Caco-2 (cell line): ENCODE measurements at places on chromosomes 7 and 10.

DNA sequence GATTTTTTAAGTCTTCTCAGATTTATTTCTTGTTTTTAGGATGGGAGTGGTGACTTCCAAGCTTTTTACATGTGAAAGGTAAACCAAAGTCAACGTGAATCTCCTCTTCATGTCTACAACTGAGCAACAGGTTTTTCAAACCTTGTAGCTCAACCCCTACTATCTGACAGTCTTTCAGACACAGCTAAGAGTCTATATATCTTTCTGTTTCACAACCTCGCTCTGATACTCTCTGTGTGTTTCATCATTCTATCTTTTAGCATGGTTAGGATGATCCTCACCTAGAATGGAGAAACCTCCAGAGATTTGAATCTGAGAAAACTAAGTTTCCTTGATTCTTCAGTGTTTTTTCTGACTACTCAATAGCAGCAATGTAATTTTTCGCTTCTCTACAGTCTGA, 96.1 kb downstream of the EPDR1 start:
- DNase-seq = no peak
- no peaks in the 10 kb centered on the region for H3K36me3 ChIP-seq
- no peak overlapping the region for H3K27ac ChIP-seq

DNA sequence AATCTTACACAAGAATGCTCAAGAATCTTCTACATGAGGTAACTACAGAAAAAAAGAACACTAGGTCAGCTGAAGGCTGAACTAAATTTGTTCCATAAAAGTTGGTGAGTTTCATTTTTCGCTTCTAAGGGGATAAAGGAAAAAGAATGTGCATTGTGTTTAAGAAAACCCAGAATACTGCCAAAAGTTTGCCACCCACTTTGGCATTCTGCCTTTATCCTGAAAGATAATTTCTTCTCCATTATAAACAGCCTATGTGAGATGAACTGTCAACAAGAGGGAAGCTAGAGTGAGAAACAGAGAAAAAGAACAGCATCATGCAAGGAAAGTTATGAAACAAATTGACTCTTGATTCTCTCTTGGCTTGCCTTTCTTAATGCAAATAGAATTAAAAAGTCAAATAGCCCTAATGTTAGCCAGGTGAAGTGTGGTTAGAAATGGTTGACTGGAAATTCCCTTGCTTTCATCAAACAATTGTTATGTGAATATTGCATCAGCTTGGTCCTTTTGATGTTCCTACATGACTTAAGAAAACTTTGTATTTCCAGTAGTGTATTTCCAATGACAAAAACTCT, 25.8 kb downstream of the STEAP1 start:
- H3K4me3 ChIP-seq = no peak overlapping the region
- no peaks in the 10 kb centered on the region for H3K4me1 ChIP-seq
- no peak for DNase-seq
- no peaks in the 10 kb centered on the region for H3K36me3 ChIP-seq
- H3K27ac ChIP-seq = no peak overlapping the region
- no peaks in the 10 kb centered on the region for H3K27me3 ChIP-seq

DNA sequence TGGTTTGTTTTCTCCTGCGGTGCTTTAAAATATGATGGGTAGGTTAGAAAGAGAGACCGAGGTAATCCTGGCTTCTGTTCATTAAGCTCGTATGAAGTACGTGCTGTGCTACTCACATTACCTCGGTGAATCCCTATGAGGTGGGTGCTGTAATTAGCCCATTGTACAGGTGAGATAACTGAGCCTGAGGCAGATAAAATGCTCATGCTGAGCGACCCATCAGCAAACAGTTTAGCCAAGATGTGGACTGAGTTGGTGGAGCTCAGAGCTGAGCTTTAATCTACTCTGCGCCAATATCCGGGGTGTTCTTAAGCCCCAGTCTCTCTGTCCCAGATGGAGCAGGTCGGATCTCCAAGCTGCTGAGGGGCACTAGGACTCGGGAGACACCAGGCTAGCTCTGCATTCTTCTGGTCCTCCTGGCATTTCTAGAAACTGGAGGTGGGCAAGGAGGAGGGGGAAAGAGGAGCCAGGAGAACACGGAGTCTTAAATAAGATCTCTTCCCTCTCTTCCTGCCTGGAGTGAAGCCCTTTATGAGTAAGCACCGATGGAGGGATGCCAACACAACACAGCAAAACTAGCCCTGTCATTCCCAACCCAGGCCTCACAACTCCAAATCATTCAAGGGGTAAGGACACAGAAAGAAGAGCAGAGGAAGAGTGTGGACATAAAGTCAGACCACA, 458.5 kb downstream of the KCNMA1 start:
- H3K27me3 ChIP-seq = no peaks in the 10 kb centered on the region
- H3K27ac ChIP-seq = peak overlapping the region; percentile 58
- H3K36me3 ChIP-seq = no peaks in the 10 kb centered on the region
- H3K4me3 ChIP-seq = no peak overlapping the region
- no peaks in the 10 kb centered on the region for H3K4me1 ChIP-seq

GRCh38 chr10:126373147-126373546, 15.1 kb downstream of the ADAM12 start:
- H3K27me3 ChIP-seq = no peaks in the 10 kb centered on the region
- no peak for DNase-seq
- no peak overlapping the region for H3K4me3 ChIP-seq
- H3K4me1 ChIP-seq = no peaks in the 10 kb centered on the region
- no peaks in the 10 kb centered on the region for H3K36me3 ChIP-seq

DNA sequence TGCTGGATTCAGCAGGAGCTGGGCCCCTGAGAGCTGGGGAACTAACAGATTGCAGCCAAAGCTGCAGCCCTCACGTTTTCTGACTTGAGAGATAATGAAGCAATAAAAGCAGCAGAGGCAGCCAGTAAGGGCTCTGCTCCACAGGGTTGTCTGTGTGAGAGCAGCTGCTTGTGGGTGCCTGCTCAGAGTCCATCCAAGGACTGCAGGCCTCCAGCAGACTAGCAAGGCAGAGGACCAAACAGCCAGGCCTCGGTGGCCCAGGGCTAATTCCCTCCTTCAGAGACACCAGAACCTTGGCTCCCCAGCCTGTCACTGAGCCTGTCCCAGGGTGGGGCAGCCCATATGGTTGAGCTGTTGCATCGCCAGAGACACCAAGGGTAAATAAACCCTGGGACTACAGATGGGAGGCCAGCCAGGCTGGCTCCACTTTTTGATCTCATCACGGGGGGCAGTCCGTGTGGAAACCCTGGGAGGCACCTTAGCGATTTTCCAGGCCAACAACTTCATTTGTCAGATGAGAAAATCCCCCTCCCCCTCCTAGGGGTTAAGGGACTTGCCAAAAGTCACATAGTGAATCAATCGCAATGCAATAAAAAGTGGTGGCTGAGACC, 229.2 kb downstream of the WDR11 start:
- H3K4me3 ChIP-seq = no peak overlapping the region
- H3K36me3 ChIP-seq = no peaks in the 10 kb centered on the region
- peak overlapping the region; percentile 68 for H3K27ac ChIP-seq
- peak; percentile 80 for DNase-seq
- peaks cover 94% of the 10 kb centered on the region for H3K4me1 ChIP-seq

DNA sequence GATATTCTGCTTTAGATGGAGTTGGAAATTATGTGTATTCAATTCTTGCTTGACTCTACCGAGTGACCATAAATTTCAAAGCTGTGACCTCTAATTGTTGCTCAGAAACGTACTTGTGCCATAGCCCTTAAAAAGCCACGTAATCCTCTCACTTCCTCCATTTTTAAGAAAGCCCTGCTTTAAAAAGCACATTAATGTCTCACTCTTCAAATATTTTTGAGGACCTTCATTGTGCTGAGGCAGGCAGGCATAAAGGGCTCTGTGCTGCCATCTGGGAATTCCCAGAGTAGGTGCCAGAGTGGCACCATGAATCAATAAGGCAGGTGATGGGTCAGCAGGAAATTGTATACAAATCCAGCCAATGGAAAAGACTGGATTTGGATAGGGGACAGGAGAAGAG, 97.7 kb upstream of the FAM204A start:
- DNase-seq = no peak
- H3K4me3 ChIP-seq = no peak overlapping the region
- H3K27me3 ChIP-seq = no peaks in the 10 kb centered on the region; the same call in 1 of the 2 replicates
- H3K27ac ChIP-seq = no peak overlapping the region
- H3K36me3 ChIP-seq = no peaks in the 10 kb centered on the region

GRCh38 chr7:110801502-110801901, 289.4 kb upstream of the LRRN3 start:
- no peak overlapping the region for H3K4me3 ChIP-seq
- no peak for DNase-seq
- H3K4me1 ChIP-seq = no peaks in the 10 kb centered on the region

DNA sequence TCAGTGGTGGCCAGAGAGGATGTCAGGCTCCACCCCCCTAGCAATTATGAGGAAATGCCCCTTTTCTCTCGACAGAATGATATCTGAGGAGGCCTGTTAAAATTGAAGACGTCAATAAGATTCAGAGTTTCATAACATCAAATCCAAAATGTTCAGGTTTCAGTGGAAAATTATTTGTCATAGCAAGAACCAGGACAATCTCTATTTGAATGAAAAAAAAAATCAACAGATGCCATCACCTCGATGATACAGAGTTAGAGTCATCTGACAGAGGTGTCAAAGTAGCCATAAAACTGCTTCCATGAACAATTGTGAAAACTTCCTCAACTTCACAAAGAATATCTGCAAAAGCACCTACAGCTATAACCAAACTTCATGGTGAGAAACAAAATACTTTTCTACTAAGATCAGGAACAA, 7.7 kb downstream of the TMEM273 start:
- no peak overlapping the region for H3K4me3 ChIP-seq
- no peak overlapping the region for H3K27ac ChIP-seq
- no peaks in the 10 kb centered on the region for H3K27me3 ChIP-seq
- H3K4me1 ChIP-seq = peaks cover 2% of the 10 kb centered on the region
- DNase-seq = no peak

- no peak overlapping the region for H3K4me3 ChIP-seq
- no peaks in the 10 kb centered on the region for H3K36me3 ChIP-seq
- no peaks in the 10 kb centered on the region for H3K27me3 ChIP-seq
- no peak overlapping the region for H3K27ac ChIP-seq
Observed at GRCh38 chr10:12787297-12787696, 214.2 kb downstream of the CCDC3 start.

DNA sequence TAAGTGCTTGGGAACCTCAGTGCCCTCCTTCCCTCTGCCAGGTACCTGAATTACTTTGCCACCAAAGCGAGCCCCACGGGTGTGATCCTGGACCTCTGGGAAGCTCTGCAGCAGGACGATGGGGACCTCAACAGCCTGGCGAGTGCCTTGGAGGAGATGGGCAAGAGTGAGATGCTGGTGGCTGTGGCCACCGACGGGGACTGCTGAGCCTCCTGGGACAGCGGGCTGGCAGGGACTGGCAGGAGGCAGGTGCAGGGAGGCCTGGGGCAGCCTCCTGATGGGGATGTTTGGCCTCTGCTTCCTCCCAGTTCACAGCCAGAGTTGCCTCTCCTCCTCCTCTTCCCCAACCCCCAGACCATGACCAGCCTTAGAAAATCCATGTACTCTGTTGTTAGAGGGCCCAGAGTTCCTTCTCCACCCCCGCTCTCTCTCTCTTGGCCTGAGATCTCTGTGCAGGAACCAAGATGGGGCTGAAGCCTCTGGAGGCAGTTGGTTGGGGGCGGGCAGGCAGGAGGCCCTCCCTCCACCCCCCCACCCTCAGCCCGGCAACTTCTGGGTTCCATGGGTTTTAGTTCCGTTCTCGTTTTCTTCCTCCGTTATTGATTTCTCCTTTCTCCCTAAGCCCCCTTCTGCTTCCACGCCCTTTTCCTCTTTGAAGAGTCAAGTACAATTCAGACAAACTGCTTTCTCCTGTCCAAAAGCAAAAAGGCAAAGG, 19.8 kb upstream of the SLC29A3 start:
- no peak overlapping the region for H3K27ac ChIP-seq
- H3K4me1 ChIP-seq = no peaks in the 10 kb centered on the region
- no peak overlapping the region for H3K4me3 ChIP-seq
- no peaks in the 10 kb centered on the region for H3K27me3 ChIP-seq
- no peaks in the 10 kb centered on the region for H3K36me3 ChIP-seq

- no peaks in the 10 kb centered on the region for H3K4me1 ChIP-seq
- no peak overlapping the region for H3K27ac ChIP-seq
- H3K4me3 ChIP-seq = no peak overlapping the region
- no peak for DNase-seq
Observed at GRCh38 chr10:22479419-22479818, 134.1 kb downstream of the SPAG6 start.

DNA sequence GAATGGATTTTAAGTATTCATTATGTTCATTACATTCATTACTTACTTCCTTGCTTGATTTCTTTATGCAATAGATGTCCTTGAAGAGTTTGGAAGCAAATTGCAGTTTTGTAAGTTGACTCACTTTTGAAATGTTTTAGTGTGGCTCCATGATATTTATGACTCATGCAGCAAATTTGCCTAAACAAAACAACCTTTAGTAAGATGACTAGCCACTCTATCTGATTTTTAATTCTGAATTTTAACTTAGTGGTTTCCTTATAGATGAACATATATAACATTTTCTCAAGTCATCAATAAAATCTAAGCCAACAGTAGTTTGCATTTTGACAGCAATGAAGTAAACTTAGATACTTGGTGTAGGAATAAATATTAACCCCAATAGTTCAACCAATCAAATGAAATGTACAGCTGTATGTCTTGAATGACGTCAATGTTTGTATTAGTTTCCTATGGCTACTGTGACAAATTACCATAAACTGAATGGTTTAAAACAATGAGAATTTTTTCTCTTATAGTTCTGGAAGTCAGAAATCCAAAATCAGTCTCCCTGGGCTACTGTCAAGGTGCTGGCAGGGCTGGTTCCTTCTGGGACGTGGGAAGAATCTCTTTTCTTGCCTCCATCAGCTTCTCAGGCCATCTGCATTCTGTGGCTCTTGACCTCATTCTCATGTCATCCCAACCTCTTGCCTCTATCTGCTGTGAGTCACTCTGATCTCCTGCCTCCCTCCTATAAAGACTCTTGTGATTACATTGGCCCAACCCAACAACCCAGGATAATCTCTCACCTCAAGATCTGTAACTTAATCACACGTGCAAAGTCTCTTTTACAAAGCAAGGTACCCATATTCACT, 73.4 kb downstream of the AHR start:
- no peak overlapping the region for H3K4me3 ChIP-seq
- no peaks in the 10 kb centered on the region for H3K27me3 ChIP-seq
- DNase-seq = no peak
- H3K4me1 ChIP-seq = peaks cover 11% of the 10 kb centered on the region
- H3K36me3 ChIP-seq = no peaks in the 10 kb centered on the region

DNA sequence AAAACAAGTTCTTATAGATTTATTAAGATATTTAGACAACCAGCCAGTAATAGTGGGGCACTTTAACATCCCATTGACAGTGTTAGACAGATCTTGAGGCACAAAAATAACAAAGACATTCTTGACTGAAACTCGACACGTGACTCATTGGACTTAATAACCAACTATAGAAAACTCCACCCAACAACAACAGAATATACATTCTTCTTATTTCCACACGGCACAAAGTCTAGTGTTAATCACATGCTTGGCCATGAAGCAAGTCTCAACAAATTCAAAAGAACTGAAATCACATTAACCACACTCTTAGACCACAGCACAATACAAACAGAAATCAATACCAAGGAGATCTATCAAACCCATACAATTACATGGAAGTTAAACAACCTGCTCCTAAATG, 138.1 kb downstream of the ARL5B start:
- no peaks in the 10 kb centered on the region for H3K27me3 ChIP-seq
- DNase-seq = no peak
- no peaks in the 10 kb centered on the region for H3K36me3 ChIP-seq
- H3K4me1 ChIP-seq = no peaks in the 10 kb centered on the region
- no peak overlapping the region for H3K27ac ChIP-seq

GRCh38 chr7:79436378-79436777, 17.1 kb downstream of the MAGI2 start:
- H3K27me3 ChIP-seq = no peaks in the 10 kb centered on the region
- no peaks in the 10 kb centered on the region for H3K36me3 ChIP-seq
- H3K4me3 ChIP-seq = no peak overlapping the region
